Stimulated activated CD4-positive, alpha-beta T cell treated with anti-CD3 and anti-CD28 coated beads, Interleukin-4, amount 100 ng/mL, for 4 hours (primary cell): ENCODE measurements at places on chromosomes 16 and 17.

GRCh38 chr16:68627951-68628425 is 17.1 kb upstream of the CDH3 start:
- no peak for DNase-seq

- no peak for DNase-seq
Observed at GRCh38 chr16:1335996-1336395, 2.6 kb downstream of the BAIAP3 start.

- no peak for DNase-seq
Observed at GRCh38 chr17:58318627-58319172, 9.9 kb downstream of the TSPOAP1 start.

DNA sequence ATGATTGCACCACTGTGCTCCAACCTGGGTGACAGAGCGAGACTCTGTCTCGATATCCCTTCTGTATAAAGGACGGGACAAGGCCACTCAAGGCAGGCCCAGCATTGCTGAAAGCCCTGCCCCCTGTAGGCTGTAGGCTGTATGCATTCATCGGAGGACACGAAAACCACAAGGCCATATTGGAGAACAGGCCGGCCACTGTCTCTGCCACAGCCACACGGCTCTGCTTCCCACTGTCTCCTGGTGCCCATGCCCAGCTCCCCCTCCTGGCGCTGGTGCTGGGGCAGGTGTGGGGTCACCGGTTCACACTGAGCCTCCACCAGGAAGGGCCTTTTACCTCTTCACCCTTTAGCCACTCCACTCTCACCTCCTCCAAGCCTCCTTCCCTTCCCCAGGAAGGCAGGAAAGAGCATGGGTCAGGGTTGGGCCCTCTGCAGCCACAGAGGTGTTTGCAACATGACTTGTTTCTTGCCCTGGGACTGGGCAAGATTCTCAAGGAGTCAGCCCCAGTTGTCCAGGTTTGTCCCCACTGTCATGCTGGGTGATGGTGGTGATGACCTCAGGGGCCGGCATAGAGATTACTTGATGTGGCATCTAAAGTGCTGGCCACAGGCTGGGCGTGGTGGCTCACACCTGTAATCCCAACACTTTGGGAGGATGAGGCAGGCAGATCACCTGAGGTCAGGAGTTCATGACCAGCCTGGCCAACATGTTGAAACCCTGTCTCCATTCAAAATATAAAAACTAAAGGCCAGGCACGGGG is 5.3 kb upstream of the NTN3 start:
- no peak for DNase-seq

DNA sequence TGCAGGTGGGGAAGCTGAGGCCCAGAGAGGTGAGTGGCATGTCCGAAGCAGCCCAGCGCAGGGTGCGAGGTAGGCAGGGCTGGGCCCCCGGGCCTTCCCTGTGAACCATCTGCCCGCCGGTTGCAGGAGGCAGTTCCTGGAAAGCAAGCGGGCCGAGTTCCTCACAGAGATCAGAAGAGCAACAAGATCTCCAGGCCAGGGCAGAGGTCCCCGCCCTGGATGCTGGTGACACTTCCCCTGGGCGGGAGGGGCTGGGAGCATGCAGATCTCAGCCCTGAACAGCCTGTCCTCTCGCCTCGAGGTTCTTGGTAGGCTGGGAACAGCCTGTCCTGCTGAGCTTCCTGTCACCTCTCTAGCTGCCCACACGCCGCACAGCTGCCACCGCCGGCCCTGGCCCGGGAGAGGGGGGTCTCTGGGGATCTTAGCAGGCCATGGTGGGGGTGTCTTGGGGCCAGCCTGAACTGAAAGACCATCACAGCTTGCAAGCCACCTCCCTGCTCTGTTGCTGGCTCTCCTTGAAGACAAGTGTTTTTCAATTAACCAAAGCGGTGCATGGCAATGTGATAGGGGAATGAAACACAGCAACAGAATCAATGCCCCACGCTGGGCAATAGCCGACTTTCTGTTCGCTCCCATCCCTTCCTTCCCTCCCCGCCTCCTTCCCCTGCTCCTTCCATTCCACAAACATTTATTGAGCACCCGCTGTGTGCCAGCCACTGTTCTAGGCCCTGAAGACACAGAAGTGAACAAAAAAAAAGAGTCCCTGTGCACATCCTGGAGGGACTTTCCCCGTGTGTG is 31.7 kb downstream of the SOCS1 start:
- DNase-seq: peak; percentile 55

DNA sequence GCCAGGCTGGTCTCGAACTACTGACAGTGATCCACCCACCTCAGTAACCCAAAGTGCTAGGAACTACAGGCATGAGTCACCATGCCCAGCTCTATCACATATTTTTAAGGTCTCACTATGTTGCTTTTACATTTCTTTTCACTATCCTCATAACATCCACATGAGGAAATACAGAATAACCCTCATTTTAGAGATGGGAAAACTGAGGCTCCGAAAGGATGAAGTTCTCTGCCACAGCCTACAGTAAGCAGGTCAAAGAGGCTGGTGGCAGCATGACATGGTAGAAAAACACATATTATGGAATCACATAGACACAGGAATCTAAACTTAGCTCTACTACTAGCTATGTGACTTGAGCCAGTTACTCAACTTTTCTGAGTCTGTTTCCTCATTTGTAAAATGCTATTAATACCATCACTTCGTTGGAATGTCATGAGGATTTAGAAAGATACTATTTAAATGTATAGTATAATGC is 32.2 kb downstream of the APPBP2 start:
- no peak for DNase-seq

DNA sequence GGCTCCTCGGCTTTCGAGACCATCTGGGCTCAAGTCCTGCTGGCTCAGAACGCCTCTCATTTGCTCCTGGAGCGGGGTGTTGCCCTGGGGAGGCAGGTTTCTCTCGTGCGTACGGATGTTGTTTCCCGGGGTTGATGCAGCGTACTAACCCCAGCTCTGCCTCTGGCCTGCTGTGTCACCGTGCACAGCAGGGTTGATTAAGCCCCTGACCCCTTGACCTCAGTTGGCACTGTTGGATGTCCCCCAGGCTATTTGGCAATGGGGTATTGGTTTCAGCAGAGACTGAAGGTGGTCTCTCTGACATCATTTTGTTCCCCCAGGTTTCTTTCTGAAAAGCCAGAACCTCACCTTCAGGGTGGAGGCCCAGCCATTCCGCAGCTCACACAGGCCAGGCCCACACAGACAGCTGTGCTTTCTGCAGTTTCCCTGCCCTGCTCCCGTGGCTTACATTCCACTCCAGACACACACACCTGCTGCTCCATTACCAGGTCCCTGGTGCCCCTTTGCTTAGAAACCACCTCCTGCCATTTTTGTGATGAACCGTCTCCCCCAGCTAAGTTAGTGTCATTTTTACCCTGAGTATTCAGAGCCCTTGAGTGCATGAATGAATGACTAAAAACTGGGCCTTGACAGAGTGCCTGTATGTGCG is 233.5 kb downstream of the CCDC182 start:
- no peak for DNase-seq
